ENCODE measurements at places on chromosomes 7 and 10.

GRCh38 chr10:17062009-17062408, 67.6 kb downstream of the CUBN start:
- peak; percentile 86 for DNase-seq

GRCh38 chr7:113394856-113395255, 276.5 kb upstream of the SMIM30 start:
- peak; percentile 14 for DNase-seq

DNA sequence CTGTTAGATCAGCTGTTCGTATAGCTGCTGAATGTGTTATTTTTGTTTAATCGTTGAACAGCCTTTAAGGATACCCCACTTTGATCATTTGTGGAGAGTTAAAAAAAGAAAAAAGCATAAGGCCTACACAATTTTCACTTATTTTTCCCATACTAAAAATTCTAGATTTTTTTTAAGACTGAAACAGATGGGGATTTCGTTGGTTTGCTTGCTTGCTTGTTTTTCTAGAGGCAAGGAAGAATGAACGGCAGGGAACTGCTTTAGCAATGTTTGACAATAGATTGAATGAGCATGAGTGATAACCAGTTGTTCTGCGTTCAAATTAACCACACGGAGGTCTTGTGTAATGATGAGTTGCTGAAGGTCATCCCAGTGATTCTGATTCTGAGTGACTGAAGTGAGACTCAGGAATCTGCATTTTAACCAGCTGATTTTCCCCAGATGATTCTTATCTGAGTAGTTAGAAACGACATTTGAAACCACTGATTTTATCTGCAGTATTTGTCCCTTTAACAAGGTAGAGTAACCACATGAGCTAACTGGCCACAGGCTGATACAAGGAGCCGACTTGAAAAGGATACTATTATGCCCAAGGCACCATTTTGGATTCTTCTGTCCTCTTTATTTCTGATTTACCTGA, 85.9 kb downstream of the GPR37 start:
- no peak for DNase-seq

DNA sequence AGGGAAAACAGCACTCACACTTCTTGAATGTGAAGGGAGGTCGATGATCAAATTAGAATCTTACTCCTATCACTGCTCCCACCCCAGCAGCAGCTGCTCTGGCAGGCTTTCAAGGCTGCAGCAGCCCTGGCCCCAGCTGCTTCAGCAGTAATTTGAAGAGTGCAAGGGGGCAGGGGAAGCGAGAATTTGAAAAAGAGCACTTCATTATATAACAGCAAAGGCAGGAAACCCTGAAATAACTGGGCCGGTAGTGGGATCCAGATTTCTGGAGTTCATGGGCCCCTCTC, 44.9 kb downstream of the MYPN start:
- DNase-seq = peak; percentile 70

GRCh38 chr7:107993891-107994291, 9.1 kb downstream of the LAMB1 start:
- DNase-seq = no peak

- DNase-seq = no peak
These were observed 130.1 kb downstream of the DNAJB6 start for GRCh38 chr7:157466867-157467261.

GRCh38 chr10:11449761-11450160, 161.7 kb downstream of the USP6NL start:
- DNase-seq = no peak

- no peak for DNase-seq
These were observed 130.3 kb downstream of the NRF1 start for GRCh38 chr7:129741743-129742213.

- DNase-seq = no peak
These were observed 294.4 kb downstream of the BICC1 start for GRCh38 chr10:58806970-58807628.

- DNase-seq = no peak
These were observed 16.4 kb upstream of the ELAPOR2 start for GRCh38 chr7:87075671-87076404.

- no peak for DNase-seq
These were observed 117.4 kb downstream of the RAB18 start for GRCh38 chr10:27621461-27621860.

GRCh38 chr7:37112876-37113275, 335.8 kb downstream of the ELMO1 start:
- no peak for DNase-seq

- no peak for DNase-seq
These were observed 297.6 kb downstream of the ARHGAP12 start for GRCh38 chr10:31630861-31631567.

GRCh38 chr7:155724327-155725005, 80.0 kb downstream of the RBM33 start:
- no peak for DNase-seq
